ENCODE measurements at places on chromosomes 12 and 14.

GRCh38 chr14:22973217-22974032 is 8.9 kb downstream of the AJUBA start:
- peak; percentile 61 for DNase-seq

GRCh38 chr14:102982852-102983470 is 60.5 kb downstream of the AMN start:
- no peak for DNase-seq

DNA sequence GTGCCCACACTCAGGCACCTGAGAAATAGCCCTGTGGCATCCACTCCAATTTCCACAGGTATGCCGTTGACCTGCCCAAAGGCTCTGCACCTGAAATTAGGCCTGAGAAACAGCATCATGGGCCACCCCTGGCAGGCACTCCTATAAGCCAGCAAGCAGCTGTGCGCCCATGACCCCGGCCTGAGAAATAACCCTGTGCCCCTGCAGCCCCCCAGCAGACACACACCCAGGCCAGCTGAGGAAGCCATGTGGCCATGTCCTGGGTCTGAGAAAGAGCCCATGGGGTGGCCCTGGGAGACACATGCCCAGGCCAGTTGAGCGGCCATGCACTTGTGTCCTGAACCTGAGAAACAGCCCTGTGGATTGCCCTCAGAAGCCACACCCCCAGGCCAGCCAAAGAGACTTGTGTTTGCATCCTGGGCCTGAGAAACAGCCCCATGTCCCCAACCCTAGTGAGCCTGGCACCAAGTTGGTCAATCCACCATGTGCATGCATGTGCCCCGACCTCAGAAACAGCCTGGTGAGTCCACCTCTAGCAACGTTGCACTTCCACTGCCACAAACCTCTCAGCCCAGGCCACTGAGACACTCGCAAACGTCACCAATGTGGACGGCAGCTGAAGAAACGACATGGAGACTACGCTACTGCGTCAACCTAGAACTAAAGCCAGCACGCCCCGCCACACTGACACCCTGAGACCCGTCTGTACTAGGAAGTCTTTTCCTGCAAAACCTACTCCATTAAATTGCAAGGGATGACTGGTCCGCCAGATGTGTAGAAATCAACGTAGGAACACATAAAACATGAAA is 411.9 kb downstream of the TMEM121 start:
- no peak for DNase-seq

- no peak for DNase-seq
Observed at GRCh38 chr12:57733928-57734327, 4.6 kb downstream of the AGAP2 start.

- no peak for DNase-seq
Observed at GRCh38 chr12:55385891-55386290, 14.4 kb upstream of the OR6C65 start.

DNA sequence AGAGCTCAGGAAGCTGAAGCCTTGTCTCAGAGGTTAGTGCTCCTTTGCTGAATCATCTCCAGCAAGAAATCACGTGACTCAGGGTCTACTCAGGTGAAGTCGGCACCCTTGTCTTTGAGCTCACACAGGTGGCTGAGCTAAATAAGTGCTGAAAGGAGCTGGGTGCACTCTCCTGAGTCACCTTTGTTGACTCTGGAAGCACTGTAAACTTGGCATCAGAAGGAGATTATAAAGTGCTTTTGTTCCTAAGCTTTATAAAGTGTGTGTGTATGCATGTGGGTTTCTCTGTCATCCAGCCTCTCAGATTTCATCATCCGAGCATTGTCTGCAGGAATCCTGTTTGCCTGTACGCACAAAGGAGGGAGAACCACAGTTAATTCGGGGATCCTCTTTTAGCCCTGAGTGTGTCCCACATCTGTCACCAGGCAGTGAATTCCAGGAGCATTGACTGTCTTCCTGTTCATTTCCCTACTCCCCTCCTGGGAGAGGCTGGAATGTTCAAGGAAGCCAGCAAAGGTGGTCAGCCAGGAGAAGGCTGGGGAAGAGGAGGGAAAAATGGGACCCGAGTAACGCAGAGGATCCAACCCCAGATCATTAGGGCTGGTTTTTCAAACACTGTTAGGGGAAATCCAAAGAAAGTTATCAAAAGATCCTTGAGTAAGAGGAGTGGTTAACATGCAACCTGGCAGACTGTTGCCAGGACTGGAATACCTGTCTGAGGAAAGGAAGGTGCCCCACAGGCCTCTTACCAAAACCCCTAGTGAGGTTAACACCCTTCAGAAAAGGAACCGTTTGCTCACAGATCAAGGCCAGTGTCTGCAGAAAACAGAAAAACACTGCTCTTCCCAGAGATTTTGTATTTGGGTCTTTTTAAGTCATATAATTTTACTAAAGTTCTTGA is 157.5 kb upstream of the HIF1A start:
- DNase-seq = no peak

GRCh38 chr14:63510538-63510937 is 32.6 kb downstream of the PPP2R5E start:
- DNase-seq = peak; percentile 56

DNA sequence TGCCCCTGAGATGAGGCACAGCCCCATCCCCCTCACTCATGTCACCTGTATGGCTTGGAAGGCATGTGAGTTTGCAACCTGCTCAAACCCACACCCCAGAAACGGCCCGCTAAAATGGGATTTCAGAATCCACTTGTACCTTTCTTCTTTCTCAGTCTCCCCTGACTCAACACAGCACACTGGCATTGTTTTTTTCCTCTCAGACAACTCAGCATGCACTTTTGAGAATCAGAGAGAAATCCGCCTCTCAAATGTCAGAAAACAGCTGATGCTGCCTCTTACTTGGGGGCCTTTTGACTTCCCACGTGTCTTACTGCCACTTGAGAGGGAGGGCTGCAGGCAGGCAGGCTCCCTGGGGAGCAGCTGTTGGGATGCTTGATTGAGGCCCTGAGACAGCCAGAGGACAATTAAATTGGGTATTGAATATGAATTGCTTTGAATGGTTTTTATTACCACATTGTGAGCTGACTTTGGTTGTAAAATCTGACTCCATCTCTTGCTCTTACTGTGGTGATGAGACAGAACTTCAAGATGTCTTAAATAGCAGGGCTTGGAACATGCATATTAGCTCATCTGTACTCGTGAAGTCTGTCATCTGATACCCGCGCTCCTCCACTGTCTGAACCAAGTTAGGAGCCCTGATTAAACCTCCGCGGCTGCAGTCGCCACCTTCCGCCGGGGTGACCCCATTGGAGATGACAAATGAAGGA is 96.6 kb downstream of the APAF1 start:
- DNase-seq = no peak

GRCh38 chr12:62774794-62775193 is 160.2 kb downstream of the PPM1H start:
- no peak for DNase-seq

DNA sequence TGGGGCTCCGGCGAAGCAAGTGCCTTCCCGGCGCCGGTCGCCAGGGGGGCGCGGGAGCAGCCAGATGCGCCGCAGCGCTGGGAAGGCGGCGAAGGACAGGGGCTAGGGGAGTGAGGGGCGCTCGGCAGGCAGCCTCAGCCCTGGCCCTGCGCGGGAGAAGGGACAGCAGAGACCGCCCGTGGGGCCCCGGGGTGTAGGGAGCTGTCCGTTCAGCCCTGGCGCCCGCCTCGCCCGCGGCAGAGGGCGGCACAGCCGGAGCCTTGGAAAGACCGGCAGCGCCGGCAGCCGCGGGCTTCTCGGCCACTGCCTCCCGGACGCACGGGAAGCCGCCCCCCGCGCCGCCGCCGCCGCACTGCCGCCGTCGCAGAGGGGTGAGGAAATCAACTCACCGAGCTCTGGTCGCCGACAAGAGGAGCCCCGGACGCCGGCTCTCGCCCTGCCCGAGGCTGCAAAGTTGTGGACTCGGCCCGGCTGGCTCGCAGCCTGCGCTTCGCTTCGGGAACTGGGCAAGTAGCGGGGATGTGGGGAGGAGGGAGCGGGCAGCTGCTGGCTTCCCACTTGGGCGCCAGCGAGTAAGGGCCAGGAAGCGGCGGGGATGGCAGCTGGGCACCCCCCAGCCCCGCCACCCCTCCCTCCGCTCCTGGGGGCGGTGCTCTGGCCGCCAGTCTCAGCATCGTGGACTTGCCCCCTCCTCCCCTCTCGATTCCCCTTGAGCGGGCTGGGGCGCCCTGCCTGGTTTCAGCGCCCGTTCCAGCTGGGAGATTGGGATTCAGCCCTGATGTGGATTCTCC is at the start of gene ZDHHC22:
Gene ZDHHC22 (minus strand): TSS at position 578 of the 791 bp plus-strand sequence. CDS start 2,053 bp downstream, outside the sequence.
- DNase-seq = no peak

DNA sequence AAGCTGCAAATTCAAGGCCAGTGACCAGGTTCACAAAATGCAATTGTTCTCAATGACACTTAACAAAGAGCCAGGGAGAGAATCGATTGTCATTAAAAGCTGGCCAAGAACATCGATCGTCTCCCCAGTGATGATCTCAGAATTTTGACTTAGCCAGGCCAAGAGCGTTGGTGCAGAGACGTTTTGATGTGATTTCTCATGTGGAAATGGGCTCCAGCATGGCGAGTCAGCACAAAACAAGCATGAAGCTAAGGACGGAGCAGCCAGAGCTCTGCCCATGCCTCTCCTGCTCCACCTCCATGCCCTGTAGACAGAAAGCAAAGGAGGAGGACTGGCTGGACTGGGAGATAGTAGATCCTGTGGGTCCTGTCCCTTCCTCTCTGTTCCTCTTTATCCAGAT is 270.8 kb downstream of the FOXN3 start:
- no peak for DNase-seq

DNA sequence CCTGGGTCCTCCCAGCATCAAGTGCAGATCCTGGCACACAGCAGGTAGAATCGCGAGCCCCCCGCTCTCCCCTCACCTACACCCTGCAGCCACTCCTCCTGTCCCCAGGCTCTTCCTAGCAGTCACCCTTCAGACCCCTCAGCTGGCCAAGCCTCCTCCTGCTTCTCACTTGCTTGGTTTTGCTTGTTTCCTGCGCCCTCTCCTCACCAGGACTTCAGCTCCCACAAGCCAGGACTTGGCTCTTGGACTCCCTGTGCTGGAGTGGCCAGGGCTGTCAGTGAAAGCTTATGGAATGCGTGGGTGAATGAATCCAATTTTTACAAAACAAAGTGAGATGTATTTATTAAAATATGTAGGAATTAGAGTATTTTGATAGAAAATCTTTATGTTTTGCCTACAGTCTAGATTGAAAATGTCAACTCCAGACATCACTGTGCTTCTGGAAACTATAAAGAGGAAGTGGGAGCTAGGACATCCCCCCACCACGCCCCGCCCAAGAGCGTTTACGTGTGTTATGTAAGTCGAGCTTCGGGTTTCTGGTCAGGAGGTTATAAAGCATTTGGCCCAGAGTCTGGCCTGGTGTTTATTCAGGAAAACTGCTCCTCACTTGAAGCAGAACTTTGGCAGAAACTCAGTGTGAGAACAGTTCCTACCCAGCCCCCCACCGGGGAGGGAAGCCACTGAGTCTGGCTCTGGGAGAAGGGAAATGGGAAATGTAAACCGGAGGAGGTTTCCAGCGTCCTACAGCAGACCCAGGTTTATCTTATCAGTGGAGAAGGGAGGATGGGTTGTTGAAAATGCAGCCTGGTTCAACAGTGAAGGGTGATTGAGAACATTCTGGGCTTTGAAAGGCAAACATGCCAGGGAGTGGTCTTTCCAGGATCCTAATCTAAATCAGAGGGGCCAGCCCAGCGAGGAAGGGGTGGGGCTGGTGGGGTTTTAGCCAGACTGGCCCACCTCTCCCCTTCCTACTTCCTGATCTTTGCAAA is 8.8 kb downstream of the ALDH2 start:
- DNase-seq = no peak

- no peak for DNase-seq
Observed at GRCh38 chr14:65810322-65810721, 397.8 kb downstream of the FUT8 start.

- no peak for DNase-seq
Observed at GRCh38 chr12:120206228-120206627, 5.3 kb upstream of the RPLP0 start.

GRCh38 chr12:54173906-54174471 is 14.8 kb downstream of the SMUG1 start:
- no peak for DNase-seq

GRCh38 chr14:30243207-30243606 is 315.6 kb upstream of the PRKD1 start:
- DNase-seq = no peak

DNA sequence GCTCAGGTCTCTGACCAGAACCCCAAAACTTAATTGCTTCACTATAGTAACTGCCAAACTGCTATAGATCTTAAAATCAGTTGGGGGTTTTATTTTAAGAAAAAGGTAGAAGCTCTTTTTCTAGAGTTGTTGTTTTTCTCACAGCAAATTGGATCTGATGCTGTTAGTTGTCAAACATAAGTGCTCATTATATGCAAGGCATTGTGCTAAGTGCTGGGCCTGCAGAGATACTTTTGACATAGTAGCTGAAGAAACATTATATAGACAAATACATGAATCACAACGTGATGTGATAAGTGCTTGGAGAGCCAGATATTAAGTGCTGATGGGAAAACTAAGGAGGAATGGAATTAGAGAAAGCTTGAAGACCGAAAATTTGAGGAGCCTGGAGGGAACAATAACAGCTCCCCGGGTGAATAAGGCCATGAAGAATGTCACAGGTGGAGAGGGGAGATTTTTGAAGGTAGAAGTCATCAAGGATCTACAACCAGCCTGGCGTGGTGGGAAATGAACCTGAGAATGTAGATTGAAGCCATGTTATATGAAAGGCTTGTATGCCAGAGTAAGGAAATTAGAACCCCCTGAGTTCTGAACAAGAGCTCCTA is 126.5 kb downstream of the DYRK2 start:
- DNase-seq = no peak

DNA sequence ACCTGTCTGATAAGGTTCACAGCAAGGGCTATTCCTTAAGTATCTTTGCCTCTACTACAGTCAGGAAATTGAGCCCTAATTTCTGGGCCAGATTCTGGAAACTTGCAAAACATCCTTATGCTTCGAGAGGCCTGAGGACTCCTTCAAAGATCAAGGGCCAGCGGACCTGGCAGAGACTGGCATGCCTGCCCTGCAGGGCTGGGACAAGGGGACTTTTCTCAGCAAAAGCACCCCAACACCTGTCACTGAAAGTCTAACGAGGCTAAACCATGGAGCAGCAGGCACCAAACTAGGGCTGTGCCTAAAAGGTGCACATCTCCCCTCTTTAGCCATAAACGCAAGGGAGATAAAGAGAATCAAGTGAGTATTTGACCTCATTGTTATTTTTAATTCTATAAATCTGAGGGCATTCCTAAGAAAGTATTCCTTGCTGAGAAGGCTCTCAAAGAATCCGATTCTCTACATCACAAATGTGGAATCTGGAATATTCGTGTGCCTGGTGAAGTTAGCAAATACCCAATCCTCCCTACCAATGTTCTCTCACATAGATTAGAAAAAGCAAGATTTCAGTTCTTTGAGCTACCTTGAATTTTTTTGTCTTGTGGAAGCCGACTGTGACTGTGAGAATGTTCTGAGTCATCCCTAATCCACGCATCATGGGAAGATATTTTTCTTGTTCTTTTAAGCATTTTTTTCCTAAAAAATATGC is 328.2 kb upstream of the NOVA1 start:
- no peak for DNase-seq

Measured in stimulated activated effector memory CD8-positive, alpha-beta T cell treated with anti-CD3 and anti-CD28 coated beads, Interleukin-12 subunit alpha, Interleukin-12 subunit beta, amount 100 ng/mL, for 72 hours (primary cell).